Inflammatory macrophage treated with lipopolysaccharide for 1 hour (primary cell): ENCODE measurements at places on chromosomes 6 and 20.

GRCh38 chr6:34273242-34273805, 24.5 kb upstream of the SMIM29 start:
- DNase-seq = peak; percentile 80

DNA sequence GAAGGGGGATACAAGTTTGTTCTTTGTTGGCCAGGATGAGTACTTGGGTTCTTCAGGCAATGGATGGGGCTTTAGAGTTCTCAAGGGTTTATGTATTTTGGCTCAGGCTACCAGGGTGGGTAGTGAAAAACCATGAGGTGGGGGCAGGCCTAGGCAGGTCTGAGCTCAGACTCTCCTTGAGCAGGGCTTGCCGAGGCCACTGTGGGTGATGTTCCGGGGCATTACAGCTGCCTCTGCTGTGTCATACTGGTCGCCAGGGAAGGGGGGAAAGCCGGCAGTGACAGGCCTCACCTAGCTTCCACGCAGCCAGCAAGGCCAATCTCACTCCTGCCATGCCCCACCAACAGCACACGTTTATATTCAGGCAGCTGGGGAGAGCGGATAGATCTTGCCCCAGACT, 79.6 kb downstream of the BCKDHB start:
- no peak for DNase-seq

DNA sequence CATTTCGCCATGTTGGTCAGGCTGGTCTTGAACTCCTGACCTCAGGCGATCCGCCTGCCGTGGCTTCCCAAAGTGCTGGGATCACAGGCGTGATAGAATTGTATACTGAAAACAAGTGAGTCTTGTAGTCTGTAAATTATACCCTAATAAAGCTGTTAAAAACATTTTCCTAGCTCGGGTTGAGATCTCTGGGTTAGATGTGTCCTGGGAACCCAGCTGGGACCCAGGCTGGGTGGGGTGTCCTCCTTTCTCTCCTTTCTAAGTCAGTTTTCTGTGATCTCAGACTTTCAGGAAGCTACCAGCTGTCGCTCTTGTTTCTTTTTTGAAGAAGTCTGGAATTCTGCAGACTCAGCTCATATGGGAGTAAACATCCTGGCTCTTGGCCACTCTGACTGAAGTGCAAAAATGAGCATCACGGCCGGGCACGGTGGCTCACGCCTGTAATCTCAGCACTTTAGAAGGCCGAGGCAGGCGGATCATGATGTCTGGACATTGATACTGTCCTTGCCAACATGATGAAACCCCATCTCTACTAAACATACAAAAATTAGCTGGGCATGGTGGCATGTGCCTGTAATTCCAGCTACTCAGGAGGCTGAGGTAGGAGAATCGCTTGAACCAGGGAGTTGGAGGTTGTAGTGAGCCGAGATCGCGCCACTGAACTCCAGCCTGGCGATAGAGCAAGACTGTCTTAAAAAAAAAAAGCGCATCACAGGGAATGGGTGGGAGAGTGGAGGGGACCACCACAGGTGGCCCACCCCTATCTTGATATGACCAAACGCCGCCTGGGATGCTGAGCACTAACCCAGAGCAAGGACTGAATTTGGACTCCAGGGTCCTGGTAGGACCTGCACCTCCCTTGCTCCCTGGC, 9.9 kb upstream of the PCIF1 start:
- peak; percentile 47 for DNase-seq

DNA sequence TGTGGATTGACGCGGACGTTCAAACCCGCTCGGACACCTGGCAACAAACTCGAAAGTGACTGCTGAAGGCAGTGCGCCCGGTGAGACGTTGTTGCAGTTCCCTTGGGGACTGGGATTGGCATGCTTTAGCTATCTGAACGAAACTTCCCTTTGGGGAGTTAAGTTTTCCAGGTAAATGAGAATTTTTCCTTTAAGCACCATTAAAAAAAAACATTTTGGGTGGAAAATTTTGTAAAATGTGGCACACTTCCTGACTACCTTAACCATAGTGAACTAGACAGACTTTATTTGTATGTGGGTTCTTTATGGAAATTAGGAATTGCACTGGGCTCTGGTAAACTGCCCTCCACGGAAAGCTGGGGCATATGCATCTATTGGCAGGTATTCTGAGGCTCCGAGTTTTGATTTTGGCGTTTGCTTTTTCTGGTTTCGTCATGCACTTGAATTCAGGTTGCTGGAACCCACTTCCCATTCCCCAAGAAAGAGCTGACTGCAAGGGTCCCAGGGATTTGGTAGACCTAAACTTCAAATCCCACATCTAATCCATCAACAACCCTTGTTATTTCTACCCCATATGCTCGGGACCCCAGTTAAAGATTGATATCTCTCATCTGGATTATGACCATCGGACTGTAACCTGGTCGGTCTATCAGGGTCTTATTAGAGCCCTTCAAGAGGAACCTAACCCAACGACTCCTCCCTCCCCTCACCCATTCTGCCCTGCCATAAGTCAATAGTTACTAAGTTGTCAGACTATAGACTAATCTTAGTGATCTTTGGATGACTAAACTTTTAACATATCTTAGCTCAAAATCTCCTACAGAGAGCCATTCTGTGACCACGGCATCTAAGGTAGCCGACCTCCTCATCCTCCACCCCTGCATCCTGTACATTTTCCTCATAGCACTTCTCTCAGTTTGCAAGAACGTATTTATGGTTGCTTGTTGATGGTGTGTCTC, 800 bp upstream of the DYNLT1 start:
- no peak for DNase-seq

GRCh38 chr6:36641543-36641942, 37.0 kb upstream of the CDKN1A start:
- DNase-seq = no peak
